Activated CD4-positive, alpha-beta T cell treated with anti-CD3 and anti-CD28 coated beads, Interleukin-2, amount 10 ng/mL, durations not matched to agents 7 days and 5 days (primary cell): ENCODE measurements at places on chromosomes 7 and 10. TPM values are rescaled to one million over a fixed set of nuclear protein-coding genes. Genes with fewer than 3 reads are reported as not detected.

GRCh38 chr10:124589491-124590041 is 127.9 kb downstream of the LHPP start:
- no peaks in the 10 kb centered on the region for H3K4me1 ChIP-seq
- no peak overlapping the region for H3K4me3 ChIP-seq

PTF1A gene
- not detected for total RNA-seq

- DNase-seq, result no peak
- peaks cover 2% of the 10 kb centered on the region for H3K27me3 ChIP-seq
- no peak overlapping the region for H3K27ac ChIP-seq
- H3K4me3 ChIP-seq, result no peak overlapping the region
- no peaks in the 10 kb centered on the region for H3K4me1 ChIP-seq
Observed at GRCh38 chr10:109721453-109722064, 201.8 kb downstream of the XPNPEP1 start.

DNA sequence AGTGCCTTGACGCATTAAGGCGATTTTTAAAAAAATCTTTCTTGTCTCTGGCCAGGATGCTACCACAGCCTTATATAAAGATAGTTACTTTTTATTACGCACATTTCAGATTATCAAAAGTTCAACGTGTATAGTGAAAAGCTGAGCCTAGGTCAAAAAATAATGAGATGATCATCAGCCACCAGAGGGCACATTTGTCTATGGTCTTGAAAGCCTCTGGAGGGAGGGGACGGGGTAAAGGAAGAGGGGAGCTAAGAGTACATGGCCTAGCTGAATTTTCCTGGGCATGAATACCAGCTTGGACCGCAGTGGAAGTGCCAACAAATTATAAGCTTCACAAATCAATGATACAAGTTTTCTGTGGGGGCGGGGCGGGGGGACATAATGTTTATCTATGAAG is 285.9 kb upstream of the SMIM30 start:
- H3K27me3 ChIP-seq, result no peaks in the 10 kb centered on the region
- no peaks in the 10 kb centered on the region for H3K36me3 ChIP-seq
- H3K4me3 ChIP-seq, result no peak overlapping the region
- no peak for DNase-seq
- no peaks in the 10 kb centered on the region for H3K4me1 ChIP-seq

DNA sequence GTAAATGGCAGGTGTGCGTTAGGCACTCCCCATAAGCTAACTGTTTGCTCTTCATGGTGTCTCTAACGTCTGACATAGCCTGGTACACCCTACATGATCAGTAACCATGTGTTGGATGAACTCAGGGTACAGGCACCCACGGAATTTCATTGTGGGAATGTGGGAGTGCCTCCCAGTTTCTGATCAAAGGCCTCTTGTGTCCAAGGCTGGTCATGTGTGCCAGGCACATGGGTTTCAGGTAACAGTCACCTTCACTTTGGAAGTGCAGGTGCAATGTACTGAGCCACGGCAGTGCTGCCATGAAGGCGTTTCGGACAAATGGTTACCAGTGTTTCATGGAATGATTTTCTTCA is 298.3 kb downstream of the DNAJB6 start:
- no peak overlapping the region for H3K27ac ChIP-seq
- no peaks in the 10 kb centered on the region for H3K4me1 ChIP-seq
- DNase-seq, result no peak

PLXNA4 gene
- total RNA-seq, result 23.3 TPM

DNA sequence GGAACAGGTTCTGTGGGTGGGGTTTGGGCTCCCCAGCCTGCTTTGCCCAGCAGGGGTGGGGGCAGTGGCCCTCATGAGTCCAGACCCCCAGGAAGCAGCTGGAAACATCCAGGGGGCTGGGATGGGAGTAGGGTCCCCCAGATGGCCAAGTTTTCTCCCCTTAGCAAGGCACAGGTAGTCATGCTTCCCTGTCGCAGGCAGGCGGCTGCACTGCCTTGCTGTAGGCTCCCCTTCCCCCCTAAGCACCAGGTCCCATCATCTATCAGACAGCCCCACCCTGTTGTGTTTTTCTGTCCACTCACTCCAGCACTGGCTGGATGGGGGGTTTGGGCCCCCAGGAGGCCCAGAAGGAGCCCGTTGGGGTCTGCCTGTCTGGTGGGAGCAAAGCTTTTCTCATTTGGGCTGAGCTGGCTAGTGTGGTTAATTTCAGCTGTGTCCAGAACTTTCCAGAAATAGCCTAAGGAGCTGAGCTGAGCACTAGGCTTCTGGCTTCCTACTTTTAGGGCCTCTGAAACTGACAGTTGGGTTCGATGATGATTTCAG is 7.9 kb downstream of the BRI3 start:
- DNase-seq, result no peak
- peaks cover 8% of the 10 kb centered on the region for H3K4me1 ChIP-seq
- H3K27ac ChIP-seq, result no peak overlapping the region
- H3K4me3 ChIP-seq, result no peak overlapping the region

LMOD2 gene
- not detected for total RNA-seq

- H3K36me3 ChIP-seq, result no peaks in the 10 kb centered on the region
- H3K27me3 ChIP-seq, result peaks cover 4% of the 10 kb centered on the region
- H3K27ac ChIP-seq, result no peak overlapping the region
- H3K4me3 ChIP-seq, result no peak overlapping the region
- no peak for DNase-seq
Observed at GRCh38 chr10:28632584-28632945, 44.8 kb upstream of the BAMBI start.

LRRD1 gene
- not detected for total RNA-seq

GRCh38 chr10:118301211-118301610 is 40.9 kb downstream of the FAM204A start:
- H3K4me3 ChIP-seq, result no peak overlapping the region
- H3K4me1 ChIP-seq, result no peaks in the 10 kb centered on the region
- H3K36me3 ChIP-seq, result peaks cover 7% of the 10 kb centered on the region
- no peak for DNase-seq
- no peak overlapping the region for H3K27ac ChIP-seq
- H3K27me3 ChIP-seq, result no peaks in the 10 kb centered on the region

DNA sequence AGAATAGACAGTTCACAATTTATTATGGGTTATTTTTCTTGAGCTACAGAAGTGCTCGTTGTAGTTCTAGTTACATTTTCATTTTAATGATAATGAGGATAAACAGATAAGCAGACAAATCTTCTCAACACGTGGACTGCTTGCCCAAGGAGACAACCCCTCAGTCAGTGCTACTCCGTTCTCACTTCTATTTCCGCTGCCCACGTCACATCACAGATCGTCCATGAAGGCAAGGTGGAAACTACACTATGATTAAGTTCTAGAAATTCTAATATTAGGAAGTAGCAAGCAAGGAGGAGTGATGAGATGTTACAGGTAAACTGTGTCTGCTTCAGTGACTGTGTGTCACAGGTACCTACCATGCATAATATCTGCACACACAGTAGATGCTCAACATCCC is 210.5 kb downstream of the CHCHD3 start:
- no peak overlapping the region for H3K4me3 ChIP-seq
- H3K27ac ChIP-seq, result no peak overlapping the region
- H3K27me3 ChIP-seq, result no peaks in the 10 kb centered on the region

DNA sequence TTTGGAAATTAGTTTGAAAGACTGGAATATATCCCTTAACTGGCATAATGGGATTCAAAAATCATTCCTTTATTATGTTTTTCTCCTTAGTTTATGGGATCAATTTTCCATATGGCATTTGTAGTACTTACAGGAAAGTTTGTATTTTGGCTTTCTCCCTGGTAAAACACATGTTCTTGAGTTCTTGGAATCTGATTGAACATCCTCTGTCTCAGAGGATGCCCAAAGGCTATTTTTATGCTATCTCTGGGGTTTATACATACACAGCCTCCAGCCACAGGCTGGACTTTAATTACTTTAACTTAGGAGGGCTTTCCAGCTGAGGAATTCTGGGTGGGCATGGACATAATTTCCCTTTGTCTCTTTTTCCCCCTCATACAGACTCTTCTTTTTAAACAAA is 236.4 kb downstream of the HGF start:
- H3K27ac ChIP-seq, result no peak overlapping the region
- no peaks in the 10 kb centered on the region for H3K4me1 ChIP-seq
- no peaks in the 10 kb centered on the region for H3K36me3 ChIP-seq
- DNase-seq, result no peak
- no peak overlapping the region for H3K4me3 ChIP-seq

- no peak overlapping the region for H3K27ac ChIP-seq
- no peaks in the 10 kb centered on the region for H3K36me3 ChIP-seq
- H3K4me3 ChIP-seq, result no peak overlapping the region
- no peak for DNase-seq
Observed at GRCh38 chr10:571688-572451, 117.6 kb downstream of the DIP2C start.

SEMA3E gene
- not detected for total RNA-seq

DNA sequence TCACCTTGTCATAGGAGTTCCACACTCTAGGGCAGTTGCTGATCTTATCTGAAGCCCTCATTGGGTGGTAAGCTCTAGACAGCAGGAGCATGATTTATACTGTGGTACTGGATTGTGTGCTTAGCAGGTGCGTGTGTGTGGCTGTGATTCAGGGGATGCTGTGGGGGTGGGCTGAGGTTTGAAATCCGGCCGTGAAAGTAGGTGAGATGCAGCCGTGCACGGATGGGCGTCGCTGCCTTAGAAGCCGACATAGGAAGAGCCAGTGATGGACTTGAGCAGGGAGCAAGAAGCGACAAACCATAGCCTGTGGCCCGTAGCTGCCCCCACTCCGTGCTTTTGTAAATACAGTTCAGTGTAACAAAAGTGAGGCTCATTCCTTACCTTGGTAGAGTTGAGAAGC is 38.2 kb downstream of the PROSER2 start:
- H3K27me3 ChIP-seq, result peaks cover 8% of the 10 kb centered on the region
- H3K27ac ChIP-seq, result no peak overlapping the region
- H3K4me1 ChIP-seq, result peaks cover 20% of the 10 kb centered on the region
- H3K4me3 ChIP-seq, result no peak overlapping the region

TEX47 gene
- total RNA-seq, result not detected

UTF1 gene
- not detected for total RNA-seq

IKZF1 gene
- 406 TPM for total RNA-seq

TMEM176A gene
- not detected for total RNA-seq

DNA sequence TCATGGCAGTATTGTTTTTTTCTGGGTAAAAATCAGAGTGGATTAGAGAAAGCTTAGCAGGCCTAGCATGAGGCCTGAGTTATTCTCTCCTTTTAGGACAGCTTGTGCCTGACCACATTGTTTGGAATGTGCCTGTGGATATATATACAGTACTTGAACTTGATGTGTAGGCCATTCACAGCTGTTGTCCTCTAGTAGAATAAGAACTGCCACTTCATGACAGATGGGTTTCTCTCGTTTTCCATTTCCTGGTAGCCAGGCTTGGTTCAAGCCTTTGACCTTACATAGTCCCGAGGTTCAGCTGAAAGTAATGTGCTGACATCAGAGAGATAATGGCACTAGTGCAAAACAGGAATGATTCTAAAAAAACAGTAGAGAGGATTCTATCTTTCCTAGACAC is 473.9 kb downstream of the AUTS2 start:
- no peaks in the 10 kb centered on the region for H3K27me3 ChIP-seq
- no peaks in the 10 kb centered on the region for H3K36me3 ChIP-seq
- H3K4me3 ChIP-seq, result no peak overlapping the region
- no peaks in the 10 kb centered on the region for H3K4me1 ChIP-seq
- no peak overlapping the region for H3K27ac ChIP-seq

DNA sequence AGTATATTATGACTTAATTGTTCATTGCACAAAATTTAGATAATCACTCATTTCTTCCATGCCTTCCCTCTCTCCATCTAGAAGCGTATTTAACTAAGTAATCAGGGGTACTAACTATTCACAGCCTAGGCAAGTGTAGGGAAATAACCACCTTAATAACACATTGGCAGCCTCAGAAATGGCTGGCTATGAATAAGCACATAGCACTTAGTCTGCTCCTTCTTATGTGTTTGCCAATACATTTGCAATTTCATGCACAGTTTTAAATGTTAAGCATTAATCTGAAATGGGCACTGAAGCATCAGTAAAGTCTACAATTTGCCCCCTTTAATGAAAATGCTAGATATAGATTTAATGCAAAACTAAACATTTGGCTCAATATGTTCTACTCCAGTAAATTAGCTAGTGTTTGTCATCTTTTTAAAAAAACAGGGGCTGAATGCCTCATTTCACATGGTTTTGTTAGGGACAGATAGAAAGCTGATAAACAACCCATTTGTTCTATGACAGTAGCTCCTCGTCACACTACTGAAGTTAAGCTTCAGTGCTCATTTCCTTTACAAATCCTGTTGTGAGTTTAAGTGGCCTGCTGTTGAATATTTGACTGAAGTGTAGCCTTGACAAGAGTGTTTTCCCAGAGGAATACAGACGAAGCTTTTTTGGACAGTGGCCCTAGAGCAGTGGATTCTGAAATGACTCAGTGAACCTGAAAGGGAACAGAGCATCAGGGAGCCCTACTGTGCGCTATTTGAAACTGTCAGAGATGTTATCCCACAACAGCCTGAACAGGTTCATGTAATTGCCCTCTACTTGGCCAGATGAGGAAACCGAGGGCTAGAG is 30.5 kb downstream of the HHEX start:
- no peaks in the 10 kb centered on the region for H3K36me3 ChIP-seq
- no peak overlapping the region for H3K27ac ChIP-seq
- no peak for DNase-seq
- H3K4me3 ChIP-seq, result no peak overlapping the region
- H3K27me3 ChIP-seq, result peaks cover 24% of the 10 kb centered on the region

GRCh38 chr7:112556633-112557032 is 75.8 kb downstream of the LSMEM1 start:
- H3K4me1 ChIP-seq, result peaks cover 14% of the 10 kb centered on the region
- H3K27me3 ChIP-seq, result peaks cover 2% of the 10 kb centered on the region
- H3K27ac ChIP-seq, result no peak overlapping the region
- H3K4me3 ChIP-seq, result no peak overlapping the region
- no peaks in the 10 kb centered on the region for H3K36me3 ChIP-seq
- peak; percentile 20 for DNase-seq

SMKR1 gene
- 1.7 TPM for total RNA-seq

GRCh38 chr7:26860361-26860760 is 4.0 kb downstream of the SKAP2 start:
- H3K27ac ChIP-seq, result no peak overlapping the region
- no peak for DNase-seq
- no peak overlapping the region for H3K4me3 ChIP-seq
- peaks cover 22% of the 10 kb centered on the region for H3K4me1 ChIP-seq
- peaks cover 4% of the 10 kb centered on the region for H3K36me3 ChIP-seq
- peaks cover 77% of the 10 kb centered on the region for H3K27me3 ChIP-seq

DNA sequence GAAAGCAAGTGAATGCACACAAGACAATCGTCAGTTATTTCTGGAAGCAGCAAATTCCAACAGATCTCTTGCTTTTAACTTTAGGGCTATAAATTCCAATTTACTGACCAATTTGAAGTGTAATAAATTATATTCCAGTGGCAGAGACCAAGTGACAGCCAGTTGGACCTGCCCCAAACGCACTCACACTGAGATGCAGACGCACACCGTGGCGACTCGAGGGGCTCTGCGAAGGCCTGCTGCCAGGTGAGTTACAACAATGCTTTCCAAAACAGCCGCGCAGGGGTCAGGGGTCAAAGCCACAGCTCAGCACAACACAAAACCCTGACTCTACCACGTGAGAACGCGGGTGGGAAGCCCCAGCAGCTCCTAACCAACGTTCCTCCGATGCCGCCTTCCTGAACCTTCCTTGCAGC is 97.4 kb downstream of the ZRANB1 start:
- no peaks in the 10 kb centered on the region for H3K4me1 ChIP-seq
- no peaks in the 10 kb centered on the region for H3K36me3 ChIP-seq
- no peak overlapping the region for H3K4me3 ChIP-seq
- no peak for DNase-seq
- H3K27ac ChIP-seq, result no peak overlapping the region
- peaks cover 3% of the 10 kb centered on the region for H3K27me3 ChIP-seq
